ENCODE measurements at places on chromosomes 1 and 21.

DNA sequence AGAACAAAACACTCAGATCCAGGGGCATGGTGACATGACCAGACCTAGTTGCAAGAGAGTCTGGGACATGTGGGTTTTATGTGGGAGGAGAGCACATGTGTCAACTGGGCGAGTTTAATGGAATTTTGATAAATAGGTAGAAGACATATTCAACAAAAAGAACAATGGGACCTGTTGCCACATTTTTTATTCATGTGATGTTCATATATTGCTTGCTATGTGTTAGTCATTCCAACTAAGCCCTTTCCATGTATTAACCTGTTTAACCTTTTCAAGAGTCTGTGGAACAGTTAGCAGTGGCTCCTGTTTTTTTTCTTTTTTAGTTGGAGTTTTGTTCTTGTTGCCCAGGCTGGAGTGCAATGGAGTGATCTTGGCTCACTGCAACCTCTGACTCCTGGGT is 30.1 kb upstream of the CSF3R start:
- no peak for DNase-seq

- no peak for DNase-seq
These were observed 208.1 kb upstream of the MAP1LC3C start for GRCh38 chr1:242206994-242207393.

DNA sequence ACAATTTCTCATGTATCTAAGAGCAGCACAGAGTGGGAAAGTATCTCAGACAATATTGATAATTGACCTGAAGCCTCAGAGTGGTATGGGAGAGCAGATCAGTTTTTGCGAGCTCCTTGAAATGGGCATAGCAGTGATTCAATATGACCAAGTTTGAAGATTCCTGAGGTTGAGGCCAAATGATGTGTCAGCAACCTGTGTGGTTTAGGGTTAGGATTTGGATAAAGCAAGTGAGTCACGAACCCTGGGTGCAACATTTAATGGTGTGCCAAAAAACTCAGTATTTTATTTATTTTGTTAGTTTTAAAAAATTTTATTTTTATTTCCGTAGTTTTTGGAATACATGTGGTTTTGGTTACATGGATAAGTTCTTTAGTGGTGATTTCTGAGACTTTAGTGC is 92.5 kb upstream of the C21orf91 start:
- peak; percentile 20 for DNase-seq

DNA sequence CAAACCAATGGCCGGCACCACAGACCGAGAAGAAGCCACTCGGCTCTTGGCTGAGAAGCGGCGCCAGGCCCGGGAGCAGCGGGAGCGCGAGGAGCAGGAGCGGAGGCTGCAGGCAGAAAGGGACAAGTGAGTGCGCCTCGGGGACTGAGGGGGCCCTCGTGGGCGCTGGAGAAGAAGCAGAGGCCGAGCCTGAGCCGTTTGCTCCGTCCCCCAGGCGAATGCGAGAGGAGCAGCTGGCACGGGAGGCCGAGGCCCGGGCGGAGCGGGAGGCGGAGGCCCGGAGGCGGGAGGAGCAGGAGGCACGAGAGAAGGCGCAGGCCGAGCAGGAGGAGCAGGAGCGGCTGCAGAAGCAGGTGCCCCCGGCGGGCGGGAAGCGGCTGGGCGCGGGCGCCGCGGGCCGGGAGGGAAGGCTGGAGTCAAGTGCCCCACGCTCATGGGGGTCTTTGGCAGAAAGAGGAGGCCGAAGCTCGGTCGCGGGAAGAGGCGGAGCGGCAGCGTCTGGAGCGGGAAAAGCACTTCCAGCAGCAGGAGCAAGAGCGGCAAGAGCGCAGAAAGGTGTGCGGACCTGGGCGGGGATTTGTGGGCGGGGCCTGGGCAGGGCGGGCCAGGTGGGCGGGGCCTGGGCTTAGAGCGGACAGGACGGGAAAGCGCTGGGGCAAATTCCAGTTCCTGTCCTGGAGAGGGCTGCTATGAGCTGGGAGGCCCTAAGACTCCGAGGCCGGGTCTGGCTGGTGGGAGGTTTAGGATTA is 22.7 kb downstream of the MAP7D1 start:
- DNase-seq, result no peak

- DNase-seq, result no peak
These were observed 13.7 kb downstream of the NMNAT2 start for GRCh38 chr1:183404476-183404875.

GRCh38 chr1:167510881-167511280 is 7.4 kb downstream of the CD247 start:
- no peak for DNase-seq

DNA sequence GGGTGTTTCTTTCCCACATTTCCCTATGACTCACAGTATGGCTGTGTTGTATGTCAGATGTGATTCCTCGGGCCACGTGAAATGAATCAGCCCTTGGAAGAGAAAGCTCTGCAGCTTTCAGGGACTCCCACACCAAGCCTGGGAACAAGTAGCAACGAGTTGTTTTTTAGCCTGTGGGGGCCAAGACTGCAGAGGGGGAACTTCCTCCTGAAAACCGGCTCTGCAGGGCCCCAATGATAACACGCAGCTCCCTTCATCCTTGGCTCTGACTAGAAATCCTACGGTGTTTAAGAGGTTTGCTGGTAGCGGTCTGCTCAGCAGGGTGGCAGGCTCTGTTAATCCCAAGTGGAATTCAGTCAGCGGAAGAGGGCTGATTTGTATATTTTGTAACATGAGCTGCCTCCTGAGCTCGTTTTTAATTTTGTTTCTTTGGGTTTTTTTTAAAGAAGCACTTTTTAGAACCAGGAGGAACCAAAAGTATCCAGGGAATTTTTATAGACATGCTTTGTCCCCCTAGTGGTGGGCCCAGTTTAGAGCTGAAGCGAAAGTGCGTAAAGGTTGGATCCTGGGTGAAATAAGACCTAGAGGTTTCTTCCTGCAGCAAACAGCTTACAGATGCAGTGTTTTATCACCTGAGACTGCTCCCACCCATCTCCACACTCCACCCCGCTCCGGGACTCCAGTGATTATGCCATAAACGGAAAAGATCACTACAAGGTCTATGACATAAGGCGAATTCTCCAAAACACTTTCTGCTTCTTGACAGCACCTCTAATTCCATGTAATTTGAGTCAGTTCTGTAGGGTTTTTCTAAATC is 48.8 kb downstream of the LAMC2 start:
- peak; percentile 95 for DNase-seq

DNA sequence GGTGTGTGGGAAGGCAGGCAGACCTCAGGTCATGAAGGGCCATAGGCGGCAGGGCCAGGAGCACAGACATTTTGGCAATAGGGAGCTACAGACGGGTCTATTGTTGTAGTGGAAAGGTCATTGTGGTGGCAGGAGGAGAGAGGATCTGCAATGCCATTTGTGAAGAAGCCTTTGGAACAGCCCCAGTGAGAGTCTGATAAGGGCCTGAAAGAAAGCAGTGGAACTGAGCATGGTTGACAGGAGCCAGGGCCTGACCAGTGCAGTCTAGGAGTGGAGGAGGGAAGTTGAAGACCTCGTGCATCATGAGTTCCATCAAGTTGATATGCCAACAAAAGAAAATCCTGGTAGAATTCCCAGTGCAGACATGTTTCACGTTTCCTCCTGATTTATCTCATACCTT is 65.5 kb downstream of the UCK2 start:
- no peak for DNase-seq

- no peak for DNase-seq
These were observed 248.7 kb downstream of the NPHP4 start for GRCh38 chr1:5743435-5744095.

DNA sequence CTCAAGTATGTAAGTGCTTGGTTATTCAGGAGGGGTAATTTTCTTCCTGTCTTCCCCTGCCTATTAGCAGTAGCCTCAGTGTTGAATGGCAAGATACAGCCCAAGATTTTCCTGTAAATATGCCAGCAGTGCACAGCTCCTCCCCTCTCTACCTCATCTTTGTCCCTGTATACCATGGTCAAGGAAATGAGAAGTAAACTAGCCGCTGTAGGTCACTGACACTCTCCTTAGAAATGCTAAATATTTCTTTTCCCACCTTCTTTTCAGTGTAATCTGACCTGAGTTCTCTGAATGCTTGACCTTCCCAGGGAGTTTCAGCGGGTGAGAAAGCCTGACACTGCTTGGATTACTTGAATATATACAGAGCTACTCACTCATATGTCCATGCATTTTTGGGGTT is 84.1 kb upstream of the ZNF326 start:
- no peak for DNase-seq

DNA sequence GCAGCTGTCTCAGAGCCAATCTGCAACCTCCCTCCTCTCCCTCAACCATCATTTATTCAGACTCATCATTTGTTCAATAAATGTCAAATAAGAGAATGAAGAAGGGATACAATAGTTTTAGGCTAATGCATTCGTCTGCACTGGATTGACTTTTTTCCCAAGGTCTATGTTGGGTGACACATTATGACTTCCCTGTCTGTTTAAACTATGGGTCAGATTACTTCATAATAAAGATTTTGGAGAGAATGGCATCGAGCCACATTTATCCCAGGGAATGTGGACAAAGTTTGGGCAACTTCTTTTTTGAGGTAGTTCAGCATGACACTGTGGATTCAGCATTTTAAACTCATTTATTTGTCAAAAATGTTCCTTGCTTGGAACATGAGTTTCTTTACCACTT is 107.4 kb upstream of the ADGRL2 start:
- no peak for DNase-seq

DNA sequence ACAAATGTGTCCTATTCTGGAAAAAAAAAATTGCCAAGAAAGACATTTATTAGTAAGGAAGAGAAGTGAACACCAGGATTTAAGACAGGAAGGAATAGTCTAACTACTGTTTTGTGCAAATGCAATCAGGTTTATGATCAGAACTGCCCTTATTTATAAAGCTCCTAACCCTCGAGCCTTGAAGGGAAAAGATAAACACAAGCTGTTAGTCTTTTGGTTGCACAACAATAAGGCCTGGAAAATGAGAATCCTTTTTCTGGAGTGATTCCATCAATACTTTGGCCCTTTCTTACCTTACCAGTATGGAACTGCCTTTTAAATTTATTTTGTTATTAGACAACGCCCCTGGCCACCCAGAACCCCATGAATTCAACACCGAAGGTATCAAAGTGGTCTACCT is 52.9 kb downstream of the SNRPE start:
- no peak for DNase-seq

- DNase-seq, result no peak
These were observed 49.4 kb downstream of the TBCE start for GRCh38 chr1:235416662-235417049.

- peak; percentile 18 for DNase-seq
These were observed 172.7 kb upstream of the ZP4 start for GRCh38 chr1:238063454-238063853.

GRCh38 chr1:172647110-172647564 is 11.8 kb upstream of the FASLG start:
- no peak for DNase-seq

GRCh38 chr1:221188458-221188857 is 309.2 kb downstream of the HLX start:
- peak; percentile 34 for DNase-seq
